ENCODE measurements at places on chromosomes 6 and 20.

- DNase-seq, result no peak
Observed at GRCh38 chr20:62230276-62230675, 8.0 kb upstream of the OSBPL2 start.

DNA sequence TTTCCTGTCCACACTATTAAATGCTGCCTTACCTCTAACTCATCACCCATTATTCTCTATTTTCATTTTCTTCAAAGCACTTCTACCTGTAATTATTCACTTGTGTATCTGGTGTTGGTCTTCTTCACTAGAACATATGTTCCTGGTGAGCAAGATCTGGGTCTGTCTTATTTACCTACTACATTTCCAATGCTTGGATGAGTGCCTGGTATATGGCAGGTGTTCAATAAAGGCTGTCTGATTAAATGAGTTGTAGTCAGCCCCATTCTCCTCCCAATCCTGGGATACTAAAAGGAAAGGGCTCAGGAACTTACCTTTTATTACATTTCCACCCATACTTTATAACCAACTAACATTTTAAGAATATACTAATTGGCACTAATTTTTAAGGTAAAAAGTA lies 61.0 kb downstream of the CEP162 start:
- peak; percentile 68 for DNase-seq

DNA sequence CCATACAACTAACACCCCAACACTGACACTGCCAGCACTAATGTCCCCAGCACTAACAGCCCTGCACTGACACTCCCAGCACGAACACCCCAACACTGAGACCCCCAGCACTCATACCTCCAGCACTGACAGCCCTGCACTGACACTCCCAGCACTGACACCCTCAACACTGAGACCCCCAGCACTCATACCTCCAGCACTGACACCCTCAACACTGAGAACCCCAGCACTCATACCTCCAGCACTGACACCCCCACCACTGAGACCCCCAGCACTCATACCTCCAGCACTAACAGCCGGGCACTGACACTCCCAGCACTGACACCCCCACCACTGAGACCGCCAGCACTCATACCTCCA lies 57.2 kb downstream of the ERMARD start:
- DNase-seq, result no peak

DNA sequence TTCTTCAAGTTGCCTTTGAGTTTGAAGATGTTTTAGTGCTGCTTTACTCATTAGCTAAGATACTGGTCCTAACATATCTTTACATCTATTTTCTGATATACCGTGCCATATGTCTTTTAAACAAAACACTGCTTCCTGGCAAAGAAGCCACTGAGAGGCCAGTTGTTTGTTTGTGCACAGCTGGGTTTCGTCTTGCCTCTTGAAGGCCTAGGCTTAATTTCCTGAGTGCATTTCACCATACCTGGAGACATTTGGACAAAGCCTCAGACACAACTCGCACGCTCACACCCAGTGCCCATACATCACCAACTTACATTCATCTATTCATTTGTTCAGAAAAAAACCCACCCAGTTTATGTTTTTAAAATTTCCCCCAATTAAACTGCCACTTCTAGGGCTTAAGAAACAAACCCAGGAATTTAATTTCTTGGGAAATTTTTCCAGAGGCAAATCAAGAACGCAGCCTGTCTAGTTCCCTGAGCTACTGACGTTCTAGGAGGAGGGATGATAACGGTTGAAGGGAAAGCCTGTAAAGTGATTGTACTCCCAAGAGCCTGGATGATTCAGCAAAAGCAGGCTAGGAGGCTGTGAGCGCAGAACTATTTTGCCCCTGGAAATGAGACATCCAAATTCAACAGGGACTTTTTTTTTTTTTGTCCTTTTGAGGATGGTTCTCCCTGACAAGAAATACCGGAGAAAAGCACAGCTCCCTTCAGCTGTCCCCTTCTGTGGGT lies 77.7 kb downstream of the OLIG3 start:
- no peak for DNase-seq

DNA sequence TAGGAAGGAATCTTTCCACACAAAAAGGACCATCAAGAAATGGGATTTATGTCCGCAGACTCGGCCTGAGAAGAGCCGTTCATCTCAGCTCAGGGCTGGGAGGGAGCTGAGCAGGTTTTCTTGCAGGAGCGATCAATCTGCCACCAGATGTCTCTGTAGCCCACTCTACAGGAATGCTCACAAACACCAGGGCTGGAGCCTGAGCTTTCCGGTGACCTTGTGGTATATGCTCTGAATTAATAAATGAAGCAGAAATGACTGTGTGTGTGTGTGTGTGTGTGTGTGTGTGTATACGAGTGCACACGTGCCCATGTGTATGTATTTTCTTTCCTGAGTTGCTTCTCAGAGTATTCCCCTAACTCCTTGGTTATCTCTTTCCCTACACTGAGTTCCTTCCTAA lies 12.0 kb downstream of the CD83 start:
- DNase-seq, result peak; percentile 37

GRCh38 chr20:63702036-63702665 lies 5.6 kb downstream of the ARFRP1 start:
- DNase-seq, result no peak

- no peak for DNase-seq
Observed at GRCh38 chr20:63467294-63468083, 5.0 kb downstream of the KCNQ2 start.

Measured in NCI-H2029 treated with DMSO at 0.1 percent for 48 hours (cell line).